M059J (cell line): ENCODE measurements at places on chromosomes 16 and 17.

DNA sequence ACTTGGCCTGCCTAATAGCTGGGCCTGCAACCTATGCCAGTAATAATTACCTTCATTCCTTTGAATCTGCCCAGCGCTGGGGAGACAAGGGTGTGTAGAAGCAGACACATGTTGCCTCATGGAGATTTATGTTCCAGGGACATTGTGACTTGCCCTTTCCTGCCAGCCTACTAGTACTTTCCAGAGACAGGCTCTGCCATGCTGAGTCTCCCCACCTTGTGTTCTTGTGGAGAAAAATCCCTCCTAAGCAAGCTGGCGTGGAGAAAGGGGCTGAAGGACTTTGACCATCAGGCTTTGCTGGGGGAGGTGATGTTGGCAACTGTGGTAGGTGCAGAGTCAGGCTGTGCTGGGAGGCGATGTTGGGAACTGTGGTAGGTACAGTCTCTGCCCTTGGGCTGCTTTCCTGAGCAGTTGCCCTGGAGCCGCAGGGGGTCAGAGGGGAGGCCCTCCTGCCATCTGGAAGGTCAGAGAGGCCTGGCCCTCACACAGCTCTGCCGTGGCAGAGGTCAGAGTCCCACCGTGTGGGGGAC is 4.0 kb downstream of the KSR1 start:
- DNase-seq, result no peak

DNA sequence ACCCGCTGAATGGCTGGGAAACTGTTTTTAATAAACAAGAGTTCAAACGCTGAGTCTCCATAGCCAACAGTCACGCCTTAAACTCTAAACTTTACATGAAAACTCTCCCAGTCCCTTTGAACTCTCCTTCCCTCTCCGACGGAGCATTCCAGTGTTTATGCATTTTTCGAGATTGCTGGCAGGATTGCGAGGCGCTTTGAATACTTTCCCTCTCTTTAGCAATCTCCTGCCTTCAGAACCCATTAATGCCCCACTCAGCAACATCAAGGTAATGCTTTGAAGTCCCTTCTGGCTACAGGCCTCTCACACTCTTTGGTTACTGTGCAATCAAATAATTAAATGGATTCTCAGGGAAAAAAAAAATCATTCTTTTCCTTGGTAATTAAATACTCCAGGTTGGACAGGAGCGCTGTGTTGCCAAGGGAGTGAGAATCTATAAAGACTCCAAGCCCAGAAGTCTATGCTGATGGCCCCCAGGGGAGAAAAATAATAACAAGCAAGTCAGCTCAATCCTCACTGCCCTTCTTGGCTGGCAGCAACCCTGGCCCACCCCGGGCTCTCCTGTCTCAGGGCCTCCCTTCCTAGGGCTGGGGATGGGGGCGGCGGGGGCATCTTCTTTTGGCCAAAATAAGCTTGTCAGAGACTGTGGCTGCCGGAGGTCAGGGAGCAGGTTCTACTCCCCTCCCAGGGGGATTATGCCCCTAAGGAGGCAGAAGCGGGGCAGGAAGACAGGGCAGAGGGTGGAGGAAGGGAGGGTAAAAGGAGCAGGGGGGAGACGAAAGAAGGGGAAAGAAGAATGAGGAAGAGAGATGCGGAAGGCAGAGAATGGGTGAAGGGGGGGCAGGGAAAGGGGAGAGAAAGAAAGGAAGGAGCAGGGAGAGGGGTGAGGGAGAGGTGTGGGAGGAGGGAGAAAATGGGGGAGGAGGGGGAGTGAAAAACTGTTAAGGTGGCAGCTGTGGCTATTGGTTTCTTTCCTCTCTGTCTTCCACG is 45.2 kb downstream of the AXIN2 start:
- DNase-seq, result peak; percentile 18

DNA sequence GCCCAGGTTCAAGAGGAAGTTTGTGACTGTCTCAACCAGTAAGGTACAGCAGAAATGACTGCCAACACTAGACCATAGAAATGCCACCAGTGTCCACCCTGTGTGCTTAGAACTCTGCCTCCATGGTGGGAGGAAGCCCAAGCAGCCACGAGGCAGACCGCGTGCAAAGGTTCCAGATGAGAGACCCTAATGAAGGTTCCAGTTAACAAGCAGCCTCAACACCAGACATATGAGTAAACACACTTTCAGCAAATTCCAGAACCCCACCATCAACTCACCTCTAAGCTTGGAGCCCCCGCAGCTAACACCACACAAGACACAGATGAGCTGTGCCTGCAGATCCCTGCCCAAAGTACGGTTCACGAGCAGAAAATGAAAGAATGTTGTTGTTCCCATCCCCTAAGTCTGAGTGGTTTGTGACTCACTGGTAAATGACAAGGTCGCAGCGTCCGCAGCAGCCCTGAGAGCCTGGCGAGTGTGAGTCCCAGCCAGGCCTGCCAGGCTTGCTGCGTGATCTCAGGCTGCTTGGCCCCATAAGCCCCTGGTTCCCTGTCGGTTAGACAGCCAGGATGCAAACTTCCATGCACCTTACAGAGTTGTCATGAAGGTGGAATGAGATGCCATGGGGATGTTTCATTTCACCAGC is 193.7 kb downstream of the C16orf95 start:
- peak; percentile 92 for DNase-seq

- DNase-seq, result no peak
Measured at GRCh38 chr17:45020354-45021138, 30.9 kb downstream of the DCAKD start.

GRCh38 chr16:11141409-11142260 is 114.4 kb downstream of the SOCS1 start:
- DNase-seq, result peak; percentile 34

DNA sequence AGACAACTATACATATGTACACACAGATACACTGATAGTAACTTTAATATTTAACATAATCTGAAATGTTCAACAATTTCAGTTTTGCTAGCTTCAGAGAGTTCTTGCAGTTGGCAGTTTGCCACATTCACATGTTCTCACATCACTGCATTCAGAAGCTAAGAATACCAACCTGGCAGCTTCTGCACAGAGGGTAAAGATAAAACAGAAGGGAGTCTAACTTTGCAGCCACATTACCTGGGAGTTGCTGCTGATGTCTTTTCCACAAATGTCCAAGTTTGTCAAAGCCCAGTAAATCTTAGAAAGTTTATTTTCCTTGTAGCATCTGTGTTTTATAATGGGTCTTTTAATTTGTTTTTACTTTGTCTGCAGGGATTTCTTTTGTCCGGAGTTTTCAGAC is 332.0 kb downstream of the BCAS3 start:
- peak; percentile 1 for DNase-seq

DNA sequence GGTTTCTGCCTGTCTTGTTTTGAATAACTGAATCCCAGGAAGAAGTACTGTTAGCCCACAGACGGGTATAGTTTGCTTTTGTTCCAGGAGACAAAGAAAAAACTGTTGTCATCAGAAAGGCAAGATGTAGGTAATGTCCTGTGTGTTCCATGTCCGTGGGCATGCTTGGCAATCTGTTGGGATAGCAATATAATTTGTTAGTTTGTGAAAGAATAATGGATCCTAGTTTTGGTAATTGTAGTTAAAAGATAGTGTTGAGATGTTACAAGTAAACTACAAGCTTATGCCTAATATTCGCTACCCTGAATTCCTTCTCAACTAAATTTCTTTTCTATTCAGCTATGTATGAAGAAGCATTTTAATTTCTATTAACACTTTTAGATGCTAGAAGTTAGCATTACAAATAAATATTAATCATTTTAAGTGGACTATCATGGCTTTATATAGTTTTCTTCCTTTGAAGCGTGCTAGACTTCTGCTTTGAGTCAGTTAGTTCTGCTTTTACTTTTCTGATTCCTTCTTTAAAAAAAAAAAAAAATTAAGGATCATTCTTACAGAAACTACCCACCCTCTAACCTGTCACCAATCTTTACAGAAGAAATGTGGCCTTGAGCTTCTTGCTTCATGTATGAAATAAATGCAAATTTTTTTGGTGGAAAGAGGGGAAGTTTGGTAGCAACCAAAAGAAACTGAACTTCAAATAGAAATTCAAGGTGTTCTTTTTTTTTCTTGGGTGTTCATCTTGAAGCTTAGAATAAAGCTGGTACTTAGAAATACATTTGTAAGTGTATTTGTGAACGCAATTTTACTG is 2.4 kb downstream of the EVI2A start:
- peak; percentile 28 for DNase-seq

DNA sequence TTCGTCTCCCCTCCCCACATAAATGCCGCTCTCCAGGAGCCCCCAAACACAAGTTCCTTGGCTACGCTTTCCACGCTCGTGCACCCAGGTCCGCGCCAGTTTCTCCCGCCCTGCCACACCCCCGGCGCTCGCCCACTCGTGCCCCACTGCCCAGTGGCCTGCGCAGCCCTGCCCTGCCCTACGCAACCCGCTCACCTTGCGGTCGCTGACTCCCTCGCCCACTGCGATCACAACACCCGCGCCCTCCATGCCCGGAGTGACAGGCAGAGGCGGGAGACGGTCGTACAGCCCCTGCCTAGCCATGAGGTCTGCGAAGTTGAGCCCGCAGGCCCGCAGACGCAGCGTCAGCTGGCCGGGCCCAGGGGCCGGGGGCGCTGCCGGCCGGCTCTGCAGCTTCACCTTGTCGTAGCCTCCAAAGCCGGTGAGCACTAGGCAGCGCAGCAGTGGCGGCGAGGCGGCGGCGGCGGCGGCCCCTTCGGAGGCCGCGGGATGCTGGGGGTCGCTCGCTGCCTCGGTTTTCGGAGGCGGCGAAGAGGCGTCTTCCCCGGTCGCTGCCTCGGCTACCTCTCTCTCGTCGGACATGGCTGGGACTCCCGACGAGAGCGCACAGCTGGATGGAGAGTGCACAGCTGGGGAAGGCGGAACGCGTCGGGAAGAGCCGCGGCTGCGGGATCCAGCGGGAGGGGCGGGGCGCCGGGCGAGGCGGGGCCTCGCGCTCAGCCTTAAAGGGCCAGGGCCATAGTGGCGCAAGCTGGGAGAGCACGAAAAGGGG is at the start of gene VAT1:
VAT1 (minus strand) TSS at position 645 of the 772 bp plus-strand sequence; CDS start at position 582, 63 bp downstream.
- DNase-seq, result peak; percentile 72

DNA sequence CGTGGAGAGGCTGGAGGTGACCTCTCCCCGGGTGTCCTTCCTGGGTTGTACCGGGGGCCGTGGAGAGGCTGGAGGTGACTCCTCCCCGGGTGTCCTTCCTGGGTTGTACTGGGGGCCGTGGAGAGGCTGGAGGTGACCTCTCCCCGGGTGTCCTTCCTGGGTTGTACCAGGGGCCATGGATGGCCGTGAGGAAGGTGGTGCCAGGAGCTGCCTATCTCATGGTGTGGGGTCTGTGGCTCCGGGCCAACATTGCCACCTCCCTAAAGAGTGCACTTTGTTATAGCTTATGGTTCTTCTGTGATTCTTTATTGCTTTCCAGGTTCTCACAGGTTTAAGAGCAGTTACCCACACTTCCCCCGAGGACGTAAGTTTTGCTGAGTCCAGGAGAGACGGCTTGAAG is 86.3 kb upstream of the ZNF750 start:
- DNase-seq, result no peak

- no peak for DNase-seq
Measured at GRCh38 chr17:19664136-19664820, 15.7 kb downstream of the ALDH3A2 start.

- DNase-seq, result no peak
Measured at GRCh38 chr17:50944054-50944901, 78.1 kb upstream of the TOB1 start.

DNA sequence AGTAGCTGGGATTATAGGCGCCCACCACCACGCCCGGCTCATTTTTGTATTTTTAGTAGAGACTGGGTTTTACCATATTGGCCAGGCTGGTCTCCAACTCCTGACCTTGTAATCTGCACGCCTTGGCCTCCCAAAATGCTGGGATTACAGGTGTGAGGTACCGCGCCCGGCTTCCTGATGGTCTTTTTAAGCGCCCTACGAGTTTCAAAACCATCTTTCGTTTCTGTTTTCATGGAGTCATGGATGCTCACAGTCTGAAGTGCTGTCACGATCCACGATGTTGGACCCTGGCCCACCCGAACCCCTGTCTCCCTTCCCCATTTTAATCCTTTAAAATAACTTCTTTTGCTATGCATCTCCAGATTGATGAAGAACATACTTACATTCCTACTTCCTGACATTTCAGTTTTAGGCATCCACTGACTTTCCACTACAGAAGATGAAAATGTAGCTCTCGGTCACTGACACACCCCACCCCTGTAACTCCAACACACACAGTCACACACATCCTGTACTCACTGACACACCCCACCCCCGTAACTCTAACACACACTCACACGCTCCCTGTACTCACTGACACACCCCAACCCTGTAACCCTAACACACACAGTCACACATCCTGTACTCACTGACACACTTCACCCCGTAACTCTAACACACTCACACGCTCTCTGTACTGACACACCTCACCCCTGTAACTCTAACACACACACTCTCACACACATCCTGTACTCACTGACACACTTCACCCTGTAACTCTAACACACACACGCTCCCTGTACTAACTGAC is 22.6 kb upstream of the WDR45B start:
- no peak for DNase-seq

DNA sequence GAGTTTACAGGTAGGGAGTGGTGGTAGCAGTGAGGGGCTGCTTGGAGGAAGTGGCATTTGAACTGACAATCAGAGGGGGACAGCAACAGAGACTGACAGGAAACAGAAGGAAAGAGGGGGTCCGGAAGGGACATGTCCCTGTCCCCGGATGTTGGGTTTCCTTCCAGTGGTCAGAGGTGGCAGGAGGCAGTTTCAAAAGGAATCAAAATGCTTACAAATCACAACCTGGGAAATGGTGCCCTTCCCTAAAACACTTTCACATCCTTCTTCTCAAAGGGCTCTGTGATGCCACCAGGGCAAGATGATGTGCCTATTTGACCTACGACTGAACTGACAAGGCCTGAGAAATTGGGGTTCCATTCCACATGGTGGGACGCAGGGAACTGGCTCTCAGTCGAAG is 19.7 kb downstream of the ADGRG1 start:
- no peak for DNase-seq

GRCh38 chr16:67278773-67279295 is 498 bp upstream of the PLEKHG4 start:
- DNase-seq, result no peak

DNA sequence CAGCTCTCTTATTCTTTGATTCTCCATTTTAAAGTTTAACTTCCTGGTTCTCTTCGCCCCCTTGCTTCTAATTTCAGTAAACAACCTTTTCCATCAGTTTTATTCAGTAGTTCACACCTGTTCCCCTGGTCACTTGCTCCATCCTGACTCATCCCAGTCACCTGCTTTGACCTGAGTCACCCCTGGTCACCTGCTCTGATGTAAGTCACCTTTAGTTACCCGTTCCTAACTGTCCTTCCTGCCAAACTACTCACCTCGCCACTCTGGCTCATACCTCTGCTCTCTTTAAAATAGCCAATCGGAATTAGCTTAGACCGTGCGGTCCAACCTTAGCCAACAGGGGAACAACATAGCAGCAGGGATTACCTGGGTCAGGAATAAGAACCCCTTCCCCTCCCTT is 4.7 kb upstream of the NLRC5 start:
- no peak for DNase-seq

GRCh38 chr17:48592057-48592514 is 1.5 kb downstream of the HOXB5 start:
- peak; percentile 5 for DNase-seq
